Lung (tissue), 17 donors: ENCODE measurements at places on chromosomes 2 and 18.
A peak's percentile ranks its signal among the peaks of the same experiment; 100 is the strongest.

GRCh38 chr2:135948642-135949355, 36.6 kb downstream of the DARS1 start:
- H3K36me3 ChIP-seq = peaks cover 6% of the 10 kb centered on the region
- no peak overlapping the region for H3K4me3 ChIP-seq
- DNase-seq = no peak
- peaks cover 2% of the 10 kb centered on the region for H3K4me1 ChIP-seq

- peak; percentile 73 for DNase-seq
- no peak overlapping the region for H3K4me3 ChIP-seq
- no peak overlapping the region for H3K27ac ChIP-seq
- H3K4me1 ChIP-seq = no peaks in the 10 kb centered on the region
- no peaks in the 10 kb centered on the region for H3K27me3 ChIP-seq
These were observed 229.8 kb downstream of the CCDC178 start for GRCh38 chr18:33210575-33211189.

- no peak for DNase-seq
- no peak overlapping the region for H3K4me3 ChIP-seq
- H3K36me3 ChIP-seq = no peaks in the 10 kb centered on the region
- H3K4me1 ChIP-seq = no peaks in the 10 kb centered on the region
- H3K27ac ChIP-seq = no peak overlapping the region
- no peaks in the 10 kb centered on the region for H3K27me3 ChIP-seq
These were observed 95.6 kb upstream of the ASAP2 start for GRCh38 chr2:9110893-9111569.

GRCh38 chr2:163612332-163612731, 123.5 kb downstream of the FIGN start:
- peaks cover 2% of the 10 kb centered on the region for H3K36me3 ChIP-seq
- no peak overlapping the region for H3K4me3 ChIP-seq
- H3K4me1 ChIP-seq = no peaks in the 10 kb centered on the region
- no peak for DNase-seq
- H3K27ac ChIP-seq = no peak overlapping the region

DNA sequence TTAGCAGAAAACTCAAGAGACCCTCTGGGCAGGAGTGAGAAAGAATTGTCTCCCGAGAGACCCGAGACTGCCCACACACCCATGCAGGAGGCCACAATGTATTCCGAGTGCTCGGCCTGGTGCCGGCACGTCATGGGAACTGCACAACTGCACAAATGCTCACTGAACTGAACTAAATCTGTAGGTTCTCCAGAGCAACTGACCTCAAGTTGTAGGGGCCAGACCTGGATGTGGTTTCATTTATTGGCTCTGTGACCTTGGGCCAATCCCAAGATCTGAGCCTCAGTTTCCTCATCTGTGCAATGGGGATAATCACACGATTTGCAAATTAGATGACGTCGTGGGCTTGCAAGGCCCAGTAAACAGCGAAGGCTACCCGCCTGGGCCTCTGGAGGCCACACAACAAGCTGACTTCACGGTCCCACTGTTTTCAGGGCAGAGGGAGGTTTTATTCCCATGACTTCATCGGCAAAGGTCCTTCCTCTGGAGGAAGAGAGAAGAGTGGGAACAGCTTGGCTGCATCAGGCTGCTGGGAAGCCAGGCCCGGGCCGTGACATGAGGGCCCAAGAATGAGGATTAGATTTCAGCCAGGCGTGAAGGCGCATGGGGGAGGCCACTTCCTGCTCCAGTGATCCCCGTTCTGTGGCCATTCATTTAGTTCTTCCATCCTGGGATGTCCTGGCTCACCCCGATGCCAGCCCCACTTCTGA, 3.6 kb upstream of the ERFE start:
- H3K4me1 ChIP-seq = peaks cover 4% of the 10 kb centered on the region
- peak; percentile 50 for DNase-seq
- no peak overlapping the region for H3K4me3 ChIP-seq
- no peak overlapping the region for H3K27ac ChIP-seq
- no peaks in the 10 kb centered on the region for H3K27me3 ChIP-seq
- no peaks in the 10 kb centered on the region for H3K36me3 ChIP-seq

DNA sequence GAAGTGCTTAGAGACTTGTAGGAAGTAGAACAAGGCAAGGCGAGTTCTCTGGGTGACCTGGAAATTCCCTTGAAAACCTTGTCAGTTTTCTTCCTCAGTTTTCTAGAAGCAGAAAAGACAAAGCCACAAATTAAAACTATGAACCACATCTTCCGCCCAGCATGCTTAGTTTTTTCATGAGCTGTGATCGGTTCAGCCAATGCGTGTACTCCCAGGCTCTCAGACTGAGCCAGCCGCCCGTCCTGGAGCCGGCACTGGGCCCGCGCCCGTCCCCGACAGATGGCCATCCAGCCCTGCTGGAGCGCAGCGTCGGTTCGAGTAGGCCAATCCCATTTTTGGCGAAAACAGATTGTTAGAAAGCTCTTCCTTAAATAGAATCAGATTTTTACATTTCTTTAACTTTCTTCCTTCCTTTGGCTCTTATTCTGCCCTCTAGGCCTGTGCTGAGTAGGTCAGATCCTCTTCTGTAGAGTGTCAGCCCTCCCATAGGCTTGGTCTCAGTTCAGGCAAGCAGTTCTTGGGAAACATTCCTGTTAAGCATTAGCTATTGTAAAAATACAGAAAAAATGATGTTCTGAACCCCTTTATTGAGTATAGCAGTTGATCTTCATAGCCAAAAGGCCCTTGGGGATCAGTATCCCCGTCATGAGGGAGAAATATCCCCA, 112.5 kb downstream of the NCK2 start:
- no peaks in the 10 kb centered on the region for H3K4me1 ChIP-seq
- H3K36me3 ChIP-seq = peaks cover 10% of the 10 kb centered on the region
- H3K27me3 ChIP-seq = no peaks in the 10 kb centered on the region

DNA sequence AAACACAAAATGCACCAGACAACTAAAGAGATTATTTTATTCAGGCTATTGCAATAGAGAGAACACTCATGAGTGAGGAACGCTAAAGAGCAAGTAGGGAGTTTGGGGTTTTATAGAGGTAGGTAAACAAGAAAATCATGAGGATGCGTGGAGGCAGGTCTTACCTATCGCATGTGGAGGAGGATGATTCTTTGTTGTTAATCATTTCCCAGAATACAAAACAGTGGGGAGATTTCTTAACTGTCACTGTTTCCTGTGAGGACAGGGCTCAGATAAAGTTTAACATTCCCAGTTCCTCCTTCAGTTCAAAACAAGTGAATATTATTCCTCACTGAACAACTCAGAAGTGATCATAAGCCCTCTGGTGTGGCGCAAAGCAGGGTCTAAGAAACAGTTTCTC, 156.1 kb upstream of the MGAT5 start:
- no peaks in the 10 kb centered on the region for H3K4me1 ChIP-seq
- no peak overlapping the region for H3K4me3 ChIP-seq
- no peak overlapping the region for H3K27ac ChIP-seq
- DNase-seq = no peak
- no peaks in the 10 kb centered on the region for H3K36me3 ChIP-seq

- no peaks in the 10 kb centered on the region for H3K27me3 ChIP-seq
- H3K4me3 ChIP-seq = no peak overlapping the region
- H3K4me1 ChIP-seq = no peaks in the 10 kb centered on the region
- no peaks in the 10 kb centered on the region for H3K36me3 ChIP-seq
These were observed 57.0 kb upstream of the HNRNPA3 start for GRCh38 chr2:177155631-177156030.

GRCh38 chr2:12773586-12774394, 57.1 kb downstream of the TRIB2 start:
- H3K4me3 ChIP-seq = no peak overlapping the region
- H3K36me3 ChIP-seq = no peaks in the 10 kb centered on the region
- no peak overlapping the region for H3K27ac ChIP-seq
- H3K4me1 ChIP-seq = no peaks in the 10 kb centered on the region
- DNase-seq = no peak

DNA sequence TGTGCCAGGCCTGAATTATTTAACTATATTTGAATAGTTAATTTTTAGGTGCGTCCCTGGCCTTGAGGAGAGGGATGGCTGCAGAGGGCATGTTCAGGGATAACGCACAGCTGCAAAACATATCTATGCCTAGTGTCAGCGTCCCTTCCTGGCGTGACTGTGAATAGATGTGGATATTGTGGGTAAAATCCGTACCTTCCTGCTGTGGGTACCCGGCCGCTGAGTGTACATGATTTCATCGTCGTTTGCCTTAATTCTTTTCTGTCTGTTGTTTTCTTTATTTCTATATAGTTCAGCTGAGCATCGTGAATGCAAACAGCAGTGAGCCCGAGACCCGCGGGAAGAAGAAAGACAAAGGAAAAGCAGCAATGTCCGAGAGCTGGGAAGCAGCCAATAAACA, 25.0 kb upstream of the MC2R start:
- H3K27ac ChIP-seq = no peak overlapping the region
- H3K4me1 ChIP-seq = no peaks in the 10 kb centered on the region
- H3K36me3 ChIP-seq = no peaks in the 10 kb centered on the region
- no peaks in the 10 kb centered on the region for H3K27me3 ChIP-seq
- DNase-seq = peak; percentile 12
- no peak overlapping the region for H3K4me3 ChIP-seq

DNA sequence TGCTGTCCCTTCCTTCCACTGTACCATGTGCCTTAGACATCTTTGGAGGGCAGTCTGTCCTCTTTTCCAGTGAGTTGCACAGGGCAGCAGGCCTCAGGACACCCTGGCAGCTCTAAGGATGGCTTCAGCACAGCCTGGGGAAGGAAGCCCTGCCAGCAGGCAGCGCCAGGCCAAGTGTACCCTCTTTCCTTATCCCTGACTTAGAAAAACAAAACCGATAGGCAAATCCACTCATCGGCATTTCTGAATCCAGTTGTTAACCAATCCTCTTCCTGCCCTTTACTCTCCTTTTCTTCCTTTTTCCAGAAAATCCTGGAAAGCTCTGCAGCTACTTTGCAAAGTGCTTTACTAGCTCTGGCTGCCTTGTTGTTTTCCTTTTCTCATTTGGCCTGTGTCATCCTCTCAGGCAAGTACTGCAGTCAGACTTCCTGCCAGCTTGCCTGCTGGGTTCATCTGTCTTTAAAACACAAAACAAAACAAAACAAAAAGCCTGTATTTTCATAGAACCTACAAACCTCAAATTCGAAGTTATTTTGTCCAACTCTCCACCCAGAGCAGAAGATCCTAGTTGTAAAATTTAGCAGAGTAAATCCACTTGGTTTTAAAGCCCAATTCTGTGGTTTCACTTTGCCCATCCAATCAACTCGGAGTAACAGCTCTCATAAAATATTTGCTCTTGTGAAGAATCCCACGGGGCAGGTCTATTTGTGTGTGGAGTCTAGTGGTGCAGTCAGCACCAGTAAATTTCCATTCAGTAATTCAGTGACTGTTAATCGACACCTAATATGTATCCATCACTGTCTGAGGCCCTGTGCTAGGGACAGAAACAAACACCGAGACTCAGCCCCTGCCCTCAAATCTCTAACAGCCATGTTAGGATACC, 45.2 kb downstream of the PCBP1 start:
- peak overlapping the region; percentile 86 for H3K27ac ChIP-seq
- peak; percentile 83 for DNase-seq
- H3K36me3 ChIP-seq = no peaks in the 10 kb centered on the region
- peaks cover 11% of the 10 kb centered on the region for H3K4me1 ChIP-seq

DNA sequence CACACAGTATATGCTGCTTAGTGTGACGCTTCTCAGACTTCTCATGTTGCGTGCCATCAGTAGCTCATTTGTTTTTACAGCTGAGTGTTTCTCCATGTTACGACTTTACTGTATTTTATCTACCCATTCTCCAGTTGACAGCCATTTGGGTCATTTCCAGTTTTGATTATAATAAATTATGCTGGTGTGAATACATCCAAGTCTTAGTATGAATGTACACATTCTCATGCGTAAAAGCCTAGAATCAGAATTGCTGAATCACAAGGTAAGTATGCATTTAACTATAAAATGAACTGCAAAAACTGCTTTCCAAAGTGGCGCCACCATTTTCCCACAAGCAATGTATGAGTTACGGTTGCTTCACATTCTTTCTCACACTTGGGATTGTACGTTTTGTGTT, 184.2 kb upstream of the SLC35G4 start:
- no peak overlapping the region for H3K4me3 ChIP-seq
- H3K4me1 ChIP-seq = no peaks in the 10 kb centered on the region
- H3K27ac ChIP-seq = no peak overlapping the region
- H3K36me3 ChIP-seq = no peaks in the 10 kb centered on the region
- H3K27me3 ChIP-seq = no peaks in the 10 kb centered on the region

- no peak for DNase-seq
- H3K36me3 ChIP-seq = no peaks in the 10 kb centered on the region
- no peak overlapping the region for H3K4me3 ChIP-seq
- H3K27me3 ChIP-seq = no peaks in the 10 kb centered on the region
- no peak overlapping the region for H3K27ac ChIP-seq
- H3K4me1 ChIP-seq = peaks cover 40% of the 10 kb centered on the region
These were observed 60.0 kb downstream of the IL1R2 start for GRCh38 chr2:102051692-102052277.

GRCh38 chr2:44938287-44939105, 3.0 kb upstream of the SIX3 start:
- no peak overlapping the region for H3K4me3 ChIP-seq
- H3K36me3 ChIP-seq = no peaks in the 10 kb centered on the region
- no peak for DNase-seq
- H3K27ac ChIP-seq = no peak overlapping the region
- H3K4me1 ChIP-seq = no peaks in the 10 kb centered on the region
- H3K27me3 ChIP-seq = peaks cover 74% of the 10 kb centered on the region

- no peak overlapping the region for H3K27ac ChIP-seq
- no peaks in the 10 kb centered on the region for H3K27me3 ChIP-seq
- H3K4me3 ChIP-seq = no peak overlapping the region
- no peaks in the 10 kb centered on the region for H3K36me3 ChIP-seq
These were observed 175.7 kb upstream of the POU3F3 start for GRCh38 chr2:104678181-104678580.

DNA sequence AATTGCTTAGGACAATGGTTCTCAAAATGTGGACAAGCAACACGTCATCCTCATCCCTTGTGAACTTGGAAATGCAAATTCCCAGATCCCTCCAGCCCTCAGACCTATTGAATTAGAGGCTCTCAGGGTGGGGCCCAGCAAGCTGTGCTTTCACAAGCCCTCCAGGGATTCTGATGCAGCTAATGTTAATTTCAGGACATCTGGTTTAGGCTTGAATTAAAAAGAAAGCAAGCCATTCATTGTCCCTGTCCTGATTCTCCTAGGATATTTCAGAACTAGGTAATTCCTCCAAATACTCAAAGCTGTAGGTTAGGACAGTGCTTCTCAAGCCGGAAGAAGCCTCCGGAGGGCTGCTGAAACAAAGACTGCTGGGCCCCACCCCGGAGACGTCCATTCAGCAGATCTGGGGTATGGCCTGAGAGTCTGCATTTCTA, 26.0 kb upstream of the GLI2 start:
- no peaks in the 10 kb centered on the region for H3K36me3 ChIP-seq
- DNase-seq = no peak
- no peak overlapping the region for H3K4me3 ChIP-seq

GRCh38 chr2:221572821-221573429, 821 bp upstream of the EPHA4 start:
- peaks cover 11% of the 10 kb centered on the region for H3K4me1 ChIP-seq
- no peaks in the 10 kb centered on the region for H3K27me3 ChIP-seq
- DNase-seq = peak; percentile 76
- H3K27ac ChIP-seq = peak overlapping the region; percentile 78
